Activated T-cell treated with anti-CD3 and anti-CD28 coated beads for 1 hour (primary cell): ENCODE measurements at places on chromosomes 11 and 22.

DNA sequence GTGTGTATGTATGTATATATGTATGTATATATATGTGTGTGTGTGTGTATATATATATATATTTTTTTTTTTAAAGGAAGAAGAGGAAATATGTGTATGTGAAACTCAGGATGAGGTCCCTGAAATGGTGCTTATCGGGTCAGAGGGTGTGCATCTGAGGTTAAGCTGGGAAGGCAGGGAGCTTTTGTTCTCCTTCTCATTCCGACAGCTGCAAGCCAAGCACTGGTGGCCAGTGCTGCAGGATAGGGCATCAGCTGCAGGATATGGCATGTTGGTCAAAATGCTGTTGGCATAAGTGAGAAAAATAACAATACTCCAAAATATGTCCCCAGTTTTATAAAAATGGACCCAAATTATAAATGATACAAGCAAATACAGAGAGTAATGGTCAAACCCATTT is 7.4 kb downstream of the SNRPD3 start:
- no peak for DNase-seq

DNA sequence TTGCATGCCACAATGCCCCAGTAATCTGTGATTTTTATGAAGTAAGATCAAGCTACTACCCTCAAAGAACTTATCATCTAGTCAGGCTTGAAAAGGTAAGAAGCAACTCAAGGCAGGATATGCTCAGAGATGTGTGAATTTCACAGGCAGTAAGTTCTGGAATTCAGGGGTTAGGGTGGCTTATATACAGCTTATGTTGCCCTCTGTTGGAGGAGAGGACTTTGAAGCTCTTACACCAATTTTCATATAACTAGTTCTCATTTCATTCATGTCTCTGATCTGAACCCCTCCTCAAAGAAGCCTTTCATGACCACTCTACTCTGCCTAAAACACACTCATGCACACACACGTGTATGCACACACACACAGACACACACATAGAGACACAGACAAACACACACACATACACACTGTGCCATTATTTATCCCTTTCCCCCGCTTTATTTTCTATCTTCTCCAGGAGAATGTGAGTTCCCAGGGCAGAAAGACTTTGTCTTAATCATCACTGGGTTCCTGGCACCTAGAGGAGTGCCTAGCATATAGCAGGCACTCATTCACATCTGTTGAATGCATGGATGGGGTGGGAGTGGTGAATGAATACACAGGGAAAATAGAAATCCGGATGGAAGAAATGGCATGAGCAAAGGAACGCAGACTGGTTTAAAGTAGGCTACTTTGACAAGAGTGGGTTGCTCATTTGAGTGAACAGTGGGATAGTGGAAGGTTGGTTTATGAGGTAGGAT is 220.7 kb upstream of the ZBED5 start:
- DNase-seq = no peak

DNA sequence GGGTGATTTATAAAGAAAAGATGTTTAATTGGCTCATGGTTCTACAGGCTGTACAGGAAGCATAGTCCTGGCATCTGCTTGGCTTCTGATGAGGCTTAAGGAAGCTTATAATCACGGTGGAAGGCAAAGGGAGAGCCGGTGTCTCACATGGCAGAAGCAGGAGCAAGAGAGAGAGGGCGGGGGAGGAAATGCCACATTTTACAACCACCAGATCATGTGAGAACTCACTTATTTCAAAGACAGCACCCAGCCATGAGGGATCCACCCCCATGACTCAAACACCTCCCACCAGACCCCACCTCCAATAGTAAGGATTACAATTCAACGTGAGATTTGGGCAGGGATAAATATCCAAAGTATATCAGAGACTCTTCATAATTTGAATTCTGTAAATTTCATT is 200.7 kb downstream of the MSANTD4 start:
- no peak for DNase-seq

GRCh38 chr11:72475381-72475780 is 41.0 kb upstream of the CLPB start:
- no peak for DNase-seq

GRCh38 chr22:22082960-22083359 is 100.4 kb upstream of the TOP3B start:
- no peak for DNase-seq

GRCh38 chr11:102599642-102600261 is 25.4 kb downstream of the MMP20 start:
- DNase-seq = no peak

- no peak for DNase-seq
Measured at GRCh38 chr11:125494974-125495725, 915 bp downstream of the FEZ1 start.

- DNase-seq = no peak
Measured at GRCh38 chr11:17002543-17002942, 11.7 kb downstream of the PLEKHA7 start.

DNA sequence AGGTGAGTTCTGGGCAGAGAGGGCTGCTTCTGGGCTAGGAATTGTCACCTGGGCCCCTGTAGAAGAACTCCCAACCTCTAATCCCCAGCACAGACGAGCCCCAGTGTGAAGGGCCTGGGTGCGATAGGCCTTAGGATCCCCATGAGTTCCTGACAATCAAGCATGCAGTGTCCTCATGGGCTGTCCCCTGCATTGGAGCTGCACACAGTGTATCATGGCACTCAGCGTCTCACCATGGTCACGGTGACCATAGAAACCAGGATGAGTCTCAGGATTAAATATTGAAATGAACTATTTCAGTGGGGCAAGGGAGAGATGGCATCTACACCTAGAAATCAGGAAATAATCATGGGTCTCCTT is 292 bp downstream of the SCGB2A1 start:
- no peak for DNase-seq

- no peak for DNase-seq
Measured at GRCh38 chr11:44377914-44378321, 68.0 kb upstream of the ALX4 start.

DNA sequence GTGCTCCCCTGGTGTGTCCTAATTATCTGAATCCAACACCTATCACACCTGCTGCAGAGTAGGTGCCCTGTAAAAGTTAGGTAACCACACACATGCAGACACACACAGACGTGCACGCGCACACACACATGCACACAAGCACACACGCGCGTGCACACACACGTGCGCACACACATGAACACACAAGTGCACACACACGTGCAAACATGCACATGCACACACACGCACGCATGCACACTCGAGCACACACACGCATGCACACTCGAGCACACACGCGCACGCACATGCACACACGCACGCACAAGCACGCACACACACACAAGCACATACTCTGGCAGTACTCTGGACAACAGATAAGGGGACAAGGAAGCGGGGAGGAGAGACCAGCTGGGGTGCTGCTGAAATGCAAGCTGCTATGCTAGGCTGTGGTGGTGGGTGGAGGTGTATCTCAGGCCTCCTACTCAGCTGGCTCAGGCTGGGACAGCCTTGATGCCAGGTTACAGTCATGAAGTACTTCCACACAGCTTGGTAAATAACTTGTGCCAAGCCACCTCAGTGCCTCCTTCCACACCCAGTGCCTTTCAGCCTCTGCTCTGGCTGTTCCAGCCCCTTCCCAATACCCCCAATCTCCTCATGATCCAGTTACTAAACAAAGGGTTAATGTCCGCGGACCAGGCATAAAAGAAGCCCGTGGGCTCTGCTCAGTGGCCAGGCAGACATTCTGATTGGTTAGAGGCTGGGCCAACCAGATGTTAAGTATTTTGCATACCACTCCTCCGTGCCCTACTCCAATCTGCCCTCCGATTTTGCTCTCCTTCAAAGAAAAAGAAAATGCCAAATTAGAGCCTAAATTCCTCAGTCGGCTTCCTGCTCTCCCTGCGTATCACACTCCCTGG is 374.1 kb downstream of the TENM4 start:
- DNase-seq = no peak

GRCh38 chr22:30637701-30638114 is 2.1 kb downstream of the SLC35E4 start:
- DNase-seq = no peak

GRCh38 chr11:58844361-58845005 is at the start of gene GLYATL2:
Gene GLYATL2, minus strand, starts transcription at chr11:58844704. Its CDS starts 5,092 bp downstream, at chr11:58839612.
- DNase-seq = no peak
